ENCODE measurements at places on chromosomes 7 and 10. TPM values are rescaled to one million over a fixed set of nuclear protein-coding genes. Genes with fewer than 3 reads are reported as not detected.

Gene CXCL12
- total RNA-seq, result 64.3 TPM

Gene LIPN
- total RNA-seq, result not detected

Gene CPA4
- not detected for total RNA-seq

Gene PPP1R3A
- total RNA-seq, result not detected

Gene IL15RA
- total RNA-seq, result 2.2 TPM

- no peak for DNase-seq
- H3K4me1 ChIP-seq, result peaks cover 21% of the 10 kb centered on the region
- no peak overlapping the region for H3K4me3 ChIP-seq
- peaks cover 14% of the 10 kb centered on the region for H3K36me3 ChIP-seq
Observed at GRCh38 chr10:124153023-124153826, 59.8 kb upstream of the CHST15 start.

GRCh38 chr10:32957341-32958084, 517 bp downstream of the ITGB1 start:
- peaks cover 74% of the 10 kb centered on the region for H3K4me1 ChIP-seq
- peak; percentile 52 for DNase-seq
- no peaks in the 10 kb centered on the region for H3K27me3 ChIP-seq
- H3K36me3 ChIP-seq, result no peaks in the 10 kb centered on the region
- no peak overlapping the region for H3K27ac ChIP-seq

GRCh38 chr7:120806669-120807068, 51.3 kb downstream of the TSPAN12 start:
- H3K4me1 ChIP-seq, result 0 out of 2 replicates have a peak, but pooled peaks cover 3% of the 10 kb centered on the region
- H3K36me3 ChIP-seq, result no peaks in the 10 kb centered on the region
- H3K4me3 ChIP-seq, result no peak overlapping the region
- no peak for DNase-seq

DNA sequence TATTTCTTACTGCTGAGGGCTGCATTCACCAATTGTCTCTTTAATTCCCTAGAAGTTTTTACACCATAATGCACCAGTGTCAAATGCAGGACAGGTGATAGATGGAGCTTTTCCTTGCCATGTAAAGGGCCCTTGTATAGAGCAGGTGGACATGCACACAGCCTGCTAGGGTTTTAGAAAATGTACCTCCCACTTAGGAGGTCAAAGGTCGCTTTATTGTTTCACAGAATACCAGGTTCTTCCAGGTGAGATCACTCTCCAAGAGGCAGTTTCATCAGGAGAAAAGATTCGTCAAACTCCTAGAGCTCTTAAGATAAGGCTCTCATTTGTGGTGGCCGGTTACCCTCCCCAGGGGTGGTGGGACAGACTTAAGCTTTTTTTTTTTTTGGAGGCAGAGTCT, 215.8 kb downstream of the PHTF2 start:
- no peak overlapping the region for H3K27ac ChIP-seq
- DNase-seq, result no peak
- no peaks in the 10 kb centered on the region for H3K36me3 ChIP-seq
- no peak overlapping the region for H3K4me3 ChIP-seq
- peaks cover 15% of the 10 kb centered on the region for H3K27me3 ChIP-seq

- peaks cover 9% of the 10 kb centered on the region for H3K4me1 ChIP-seq
- no peaks in the 10 kb centered on the region for H3K27me3 ChIP-seq
- peak overlapping the region; percentile 31 for H3K27ac ChIP-seq
- DNase-seq, result no peak
Observed at GRCh38 chr7:151599401-151600227, 79.9 kb upstream of the RHEB start.

- peak overlapping the region; percentile 7 for H3K27ac ChIP-seq
- DNase-seq, result no peak
- peaks cover 39% of the 10 kb centered on the region for H3K4me1 ChIP-seq
- no peak overlapping the region for H3K4me3 ChIP-seq
- H3K27me3 ChIP-seq, result no peaks in the 10 kb centered on the region
Observed at GRCh38 chr7:155680864-155681263, 36.4 kb downstream of the RBM33 start.

GRCh38 chr10:122029499-122030199, 40.7 kb downstream of the TACC2 start:
- no peaks in the 10 kb centered on the region for H3K27me3 ChIP-seq
- no peak overlapping the region for H3K4me3 ChIP-seq
- H3K36me3 ChIP-seq, result no peaks in the 10 kb centered on the region
- peaks cover 7% of the 10 kb centered on the region for H3K4me1 ChIP-seq

GRCh38 chr7:24653316-24654085, 80.2 kb downstream of the PALS2 start:
- peak overlapping the region; percentile 68 for H3K27ac ChIP-seq
- H3K27me3 ChIP-seq, result no peaks in the 10 kb centered on the region
- peaks cover 3% of the 10 kb centered on the region for H3K4me1 ChIP-seq
- no peak for DNase-seq

DNA sequence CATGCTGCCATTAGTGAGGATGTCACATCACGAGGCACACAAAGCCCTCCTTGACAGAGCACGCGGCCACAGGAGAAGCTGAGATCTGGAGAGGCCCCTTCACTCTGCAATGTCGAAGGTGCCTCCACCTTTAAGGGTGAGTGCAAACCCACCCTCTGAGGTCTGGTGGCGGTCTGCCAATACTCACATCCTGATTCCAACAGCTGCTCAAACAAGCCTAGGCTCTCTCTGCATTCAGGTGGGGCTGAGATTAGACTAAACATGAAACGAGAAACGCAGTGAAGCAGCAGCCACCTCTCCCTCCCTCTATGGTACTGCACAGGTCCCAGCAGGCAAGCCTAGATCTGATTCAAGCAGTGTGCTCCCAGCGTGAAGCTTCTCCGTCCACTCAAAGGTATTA, 151.8 kb downstream of the TCERG1L start:
- H3K27ac ChIP-seq, result no peak overlapping the region
- H3K27me3 ChIP-seq, result peaks cover 7% of the 10 kb centered on the region
- DNase-seq, result no peak
- H3K4me1 ChIP-seq, result no peaks in the 10 kb centered on the region
- H3K36me3 ChIP-seq, result peaks cover 68% of the 10 kb centered on the region

GRCh38 chr10:91012502-91012901, 91.6 kb upstream of the ANKRD1 start:
- no peaks in the 10 kb centered on the region for H3K36me3 ChIP-seq
- H3K27ac ChIP-seq, result no peak overlapping the region
- H3K4me1 ChIP-seq, result no peaks in the 10 kb centered on the region
- H3K27me3 ChIP-seq, result peaks cover 4% of the 10 kb centered on the region
- DNase-seq, result no peak
- H3K4me3 ChIP-seq, result no peak overlapping the region

DNA sequence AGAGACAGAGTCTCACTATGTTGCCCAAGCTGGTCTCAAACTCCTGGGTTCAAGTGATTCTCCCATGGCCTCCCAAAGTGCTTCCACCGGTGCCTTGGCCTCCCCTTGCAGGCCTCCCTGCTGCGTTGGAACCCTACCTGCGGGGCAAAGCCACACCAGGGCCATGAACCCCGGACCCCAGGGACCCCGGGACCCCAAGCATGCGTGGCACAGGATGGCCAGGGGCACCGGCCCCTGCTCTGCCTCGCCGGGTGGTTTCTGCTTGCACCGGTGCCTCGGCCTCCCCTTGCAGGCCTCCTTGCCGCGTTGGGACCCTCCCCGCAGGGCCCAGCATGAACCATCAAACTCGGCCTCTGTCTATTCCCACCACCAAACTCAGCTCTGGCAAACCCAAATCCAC, 301.0 kb upstream of the NPVF start:
- H3K27me3 ChIP-seq, result peaks cover 2% of the 10 kb centered on the region
- no peaks in the 10 kb centered on the region for H3K4me1 ChIP-seq
- H3K27ac ChIP-seq, result no peak overlapping the region
- no peak overlapping the region for H3K4me3 ChIP-seq

All from WTC11 (cell line).